Hematopoietic multipotent progenitor cell treated with erythropoietin and hydrocortisone succinate and interleukin-3 and kit ligand, for 17 days (in vitro differentiated cells): ENCODE measurements at places on chromosomes 11 and 22.

- no peak for DNase-seq
Observed at GRCh38 chr11:95104121-95104830, 14.6 kb downstream of the ENDOD1 start.

- no peak for DNase-seq
Observed at GRCh38 chr22:39215426-39216142, 29.2 kb downstream of the PDGFB start.

DNA sequence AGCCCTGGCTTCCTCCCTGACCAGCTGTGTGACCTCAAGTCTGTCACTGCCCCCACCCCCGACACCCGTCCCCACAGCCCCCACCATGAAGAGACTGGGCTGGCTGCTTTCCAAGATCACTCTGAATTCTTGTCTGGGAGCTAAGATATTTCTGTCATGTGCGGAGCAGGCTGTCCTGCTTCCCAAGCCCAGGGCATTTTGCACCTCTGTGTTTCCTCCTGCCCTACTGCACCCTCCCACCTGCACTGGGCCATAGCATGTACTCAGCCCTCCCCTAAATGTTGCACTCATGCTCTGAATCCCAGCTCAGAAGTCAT, 30.3 kb upstream of the MYEOV start:
- DNase-seq, result no peak

- no peak for DNase-seq
Observed at GRCh38 chr22:46001046-46001425, 24.1 kb upstream of the WNT7B start.
